ENCODE measurements at places on chromosomes 16 and 17.

DNA sequence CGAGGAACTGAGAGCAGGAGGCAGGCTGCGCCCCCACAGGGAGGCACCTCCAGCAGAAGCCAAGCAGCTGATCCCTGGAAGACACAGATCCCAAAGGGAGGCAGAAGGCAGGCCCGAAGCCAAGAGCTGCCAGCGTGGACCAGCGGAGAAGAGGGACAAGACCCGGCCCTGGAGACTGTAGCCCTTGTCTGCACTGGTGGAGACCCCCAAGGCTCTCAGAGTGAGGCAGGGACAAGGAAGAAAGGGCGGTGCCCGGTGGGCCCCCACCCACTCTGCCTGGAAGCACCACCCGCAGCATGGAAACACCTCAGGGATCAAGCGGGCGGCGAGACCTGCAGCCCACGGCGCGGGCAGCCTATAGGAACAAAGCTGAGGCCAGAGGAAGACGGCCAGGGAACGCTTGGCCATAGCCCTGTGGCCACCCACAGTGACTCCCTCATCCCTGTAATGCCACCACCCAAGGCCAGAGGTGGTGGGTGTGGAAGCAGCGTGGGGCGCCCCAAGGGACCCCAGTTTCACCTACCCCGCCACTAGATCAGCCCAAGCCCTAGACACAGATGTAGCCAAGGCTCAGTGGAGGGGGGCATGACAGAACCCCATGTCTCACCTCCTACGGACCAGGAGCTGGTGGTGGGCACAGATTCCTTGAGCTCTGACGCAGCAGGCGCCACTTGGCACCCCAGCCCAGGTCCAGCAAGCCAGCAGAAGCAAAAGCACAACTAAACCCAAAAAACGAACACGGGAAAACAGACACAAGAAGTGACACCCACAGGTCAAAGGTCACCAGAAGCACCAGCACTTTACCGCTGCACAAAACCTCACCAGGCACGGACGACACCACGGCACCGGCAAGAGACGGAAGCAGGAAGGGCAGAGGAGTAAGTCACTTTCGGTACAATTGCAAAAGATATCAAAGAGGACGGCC is 2.9 kb upstream of the SIRT7 start:
- DNase-seq, result no peak

GRCh38 chr16:80084163-80084562 is 456.6 kb upstream of the DYNLRB2 start:
- no peak for DNase-seq

DNA sequence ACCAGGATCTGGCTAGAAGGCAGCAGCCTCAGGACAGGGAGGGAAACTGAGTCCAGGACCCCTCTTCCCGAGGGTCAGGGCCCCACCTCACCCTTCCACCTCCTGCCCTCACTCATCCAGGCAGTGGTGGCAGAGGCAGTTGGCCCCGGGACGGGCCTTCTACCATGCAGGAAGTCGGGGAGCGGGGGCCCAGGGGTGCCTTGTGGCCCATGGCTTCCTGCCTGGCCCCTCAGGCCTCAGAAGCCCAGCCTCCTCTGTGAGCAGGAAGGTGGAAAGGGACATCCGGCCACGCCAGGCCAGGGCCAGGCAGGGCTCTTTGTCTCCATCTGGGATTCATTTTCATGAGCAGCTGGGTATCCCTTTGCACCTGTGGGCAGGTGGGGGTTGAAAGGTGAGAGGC is 58.5 kb downstream of the BAHCC1 start:
- DNase-seq, result no peak

GRCh38 chr16:80671281-80671849 is 130.6 kb downstream of the DYNLRB2 start:
- DNase-seq, result no peak

- no peak for DNase-seq
Observed at GRCh38 chr16:57497121-57497520, 10.8 kb upstream of the DOK4 start.

- DNase-seq, result no peak
Observed at GRCh38 chr17:45777388-45777787, 6.7 kb upstream of the CRHR1 start.

GRCh38 chr17:39759204-39759603 is 21.5 kb downstream of the GRB7 start:
- DNase-seq, result no peak

- no peak for DNase-seq
Observed at GRCh38 chr17:60604686-60605334, 4.8 kb downstream of the PPM1D start.

DNA sequence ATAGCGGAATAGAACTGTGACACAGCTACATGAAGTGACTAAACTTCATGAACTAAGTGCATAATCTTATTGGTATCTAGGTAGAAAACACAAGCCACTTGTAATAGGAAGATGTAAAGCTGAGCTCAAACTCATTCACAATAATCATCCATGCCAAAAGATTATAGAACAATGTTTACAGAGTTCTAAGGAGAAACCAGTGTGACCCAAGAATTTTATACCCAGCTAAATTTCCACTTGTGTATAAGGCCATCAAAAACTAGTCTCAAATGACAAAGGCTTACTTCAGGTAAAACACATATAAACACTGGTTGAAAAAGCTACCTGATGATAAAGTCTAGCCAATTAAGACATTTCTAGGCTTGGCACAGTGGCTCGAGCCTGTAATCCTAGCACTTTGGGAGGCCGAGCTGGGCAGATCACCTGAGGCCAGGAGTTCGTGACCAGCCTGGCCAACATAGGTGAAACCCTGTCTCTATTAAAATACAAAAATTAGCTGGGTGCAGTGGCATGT is 16.9 kb upstream of the CPD start:
- DNase-seq, result no peak

DNA sequence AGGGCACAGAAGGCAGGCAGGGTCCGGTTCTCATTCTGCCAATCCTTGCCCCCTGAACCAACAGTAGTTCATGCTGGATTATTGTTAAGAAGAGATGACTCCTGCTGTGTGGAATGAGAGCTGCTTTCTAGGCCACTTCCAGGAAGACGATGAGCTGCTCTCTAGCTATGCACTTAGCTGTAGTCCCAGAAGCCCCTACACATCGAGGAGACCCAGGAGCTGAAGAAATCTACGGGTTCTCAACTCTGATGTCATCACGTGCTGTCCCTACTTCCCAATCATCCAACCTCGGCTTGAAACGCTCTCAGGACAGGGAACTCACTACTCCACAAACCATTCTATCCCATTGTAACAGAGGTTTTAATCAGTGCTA is 29.0 kb upstream of the EMP2 start:
- no peak for DNase-seq

- no peak for DNase-seq
Observed at GRCh38 chr16:546909-547770, 13.1 kb upstream of the PRR35 start.

- no peak for DNase-seq
Observed at GRCh38 chr17:17314501-17315071, 11.4 kb downstream of the NT5M start.

GRCh38 chr17:20097330-20097729 is 88.2 kb downstream of the SPECC1 start:
- DNase-seq, result no peak

DNA sequence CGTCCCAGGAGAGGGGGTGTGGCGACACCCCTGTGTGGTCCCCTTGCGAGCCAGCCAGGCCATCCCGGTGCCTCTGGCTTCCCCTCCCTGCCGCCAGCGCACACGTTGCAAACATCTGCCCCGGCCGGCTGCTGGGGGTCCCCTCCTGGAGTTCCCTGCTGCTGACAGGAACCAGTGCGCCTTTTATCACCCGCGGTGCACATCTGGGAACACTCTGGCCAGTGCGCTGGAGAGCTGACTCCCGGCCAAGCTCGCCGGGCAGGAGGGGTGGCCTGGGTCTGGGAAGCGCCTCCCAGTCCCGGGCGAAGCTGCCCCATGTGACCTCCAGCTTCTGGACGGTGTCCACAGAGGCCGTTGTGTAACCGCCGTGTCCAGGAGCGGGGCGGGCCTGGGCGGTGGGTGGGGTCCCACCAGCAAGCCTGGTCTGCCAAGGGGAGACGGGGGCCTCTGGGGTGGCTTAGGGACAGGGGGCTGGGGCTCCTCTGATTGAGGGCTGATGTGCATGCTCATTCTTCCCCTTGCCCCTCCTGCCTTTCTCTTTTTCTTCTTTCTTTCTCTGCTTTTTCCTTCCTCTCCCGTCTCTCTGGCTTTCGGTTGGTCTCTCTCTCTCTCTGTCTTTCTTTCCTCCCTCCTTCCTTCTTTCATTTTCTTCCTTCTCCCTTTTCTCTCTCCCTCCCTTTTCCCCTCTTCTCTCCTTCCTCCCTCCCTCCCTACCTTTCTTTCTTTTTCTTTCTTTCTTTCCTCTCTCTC is 25.2 kb upstream of the CIBAR2 start:
- DNase-seq, result no peak

DNA sequence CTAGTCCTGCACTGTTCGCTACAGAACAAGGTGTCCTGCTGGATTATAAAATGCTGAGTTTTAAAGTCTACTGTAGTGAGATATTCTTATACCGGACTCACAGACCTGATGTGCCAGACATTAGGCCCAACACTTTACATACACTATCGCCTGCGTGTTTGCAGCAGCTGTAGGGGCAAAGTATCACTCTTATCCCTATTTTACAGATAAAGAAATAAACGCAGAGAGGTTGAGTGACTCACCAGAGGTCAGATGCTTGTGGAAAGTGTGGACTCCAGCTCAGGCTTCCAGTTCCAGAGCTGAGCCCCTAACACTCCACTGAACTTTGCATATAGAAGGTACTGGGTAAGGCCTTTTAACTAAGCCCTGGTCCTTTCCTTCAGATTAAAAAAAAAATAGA is 47.4 kb downstream of the PLXDC1 start:
- DNase-seq, result no peak

DNA sequence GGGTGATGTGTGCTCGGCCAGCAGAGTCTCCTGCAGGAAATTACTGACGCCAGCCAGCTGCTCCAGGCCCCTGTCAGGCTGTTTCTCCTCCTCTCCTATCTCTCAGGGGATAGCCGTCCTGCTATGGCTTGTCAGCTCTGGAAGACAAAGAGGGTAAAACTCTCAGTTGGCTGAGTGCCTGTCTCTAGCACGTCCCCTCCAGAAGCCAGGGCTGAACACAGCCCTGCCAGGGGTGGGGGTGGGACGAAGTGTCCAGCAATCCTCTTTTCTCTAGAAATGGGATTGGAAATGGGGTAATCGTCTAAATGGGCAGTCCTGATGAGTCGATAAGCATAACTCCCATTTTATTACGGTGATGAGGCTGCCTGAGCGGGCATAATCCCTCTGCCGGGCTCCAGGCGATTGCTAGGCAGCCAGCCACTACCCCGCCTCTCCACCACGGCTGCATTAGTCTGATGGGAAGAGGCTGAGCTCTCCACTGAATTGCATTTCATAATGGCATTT is 89.1 kb upstream of the GNAO1 start:
- no peak for DNase-seq

- no peak for DNase-seq
Observed at GRCh38 chr16:13013043-13013442, 111.6 kb downstream of the SHISA9 start.

DNA sequence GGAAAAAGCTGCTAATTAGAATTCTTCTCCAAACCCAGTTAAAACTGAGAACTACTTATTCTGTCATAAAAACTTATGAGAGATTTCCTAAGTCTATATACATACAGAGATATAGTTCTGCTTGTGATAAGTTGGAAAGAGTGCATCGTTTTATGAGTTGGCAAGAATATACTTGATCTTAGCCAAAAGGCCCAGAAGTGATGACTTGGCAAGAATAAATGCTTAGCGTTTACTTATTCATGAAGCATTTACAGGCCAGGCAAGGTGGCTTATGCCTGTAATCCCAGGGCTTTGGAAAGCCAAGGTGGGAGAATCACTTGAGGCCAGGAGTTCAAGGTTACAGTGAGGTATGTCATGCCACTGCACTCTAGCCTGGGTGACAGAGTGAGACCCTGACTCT is 81.7 kb downstream of the CYB561 start:
- DNase-seq, result no peak

DNA sequence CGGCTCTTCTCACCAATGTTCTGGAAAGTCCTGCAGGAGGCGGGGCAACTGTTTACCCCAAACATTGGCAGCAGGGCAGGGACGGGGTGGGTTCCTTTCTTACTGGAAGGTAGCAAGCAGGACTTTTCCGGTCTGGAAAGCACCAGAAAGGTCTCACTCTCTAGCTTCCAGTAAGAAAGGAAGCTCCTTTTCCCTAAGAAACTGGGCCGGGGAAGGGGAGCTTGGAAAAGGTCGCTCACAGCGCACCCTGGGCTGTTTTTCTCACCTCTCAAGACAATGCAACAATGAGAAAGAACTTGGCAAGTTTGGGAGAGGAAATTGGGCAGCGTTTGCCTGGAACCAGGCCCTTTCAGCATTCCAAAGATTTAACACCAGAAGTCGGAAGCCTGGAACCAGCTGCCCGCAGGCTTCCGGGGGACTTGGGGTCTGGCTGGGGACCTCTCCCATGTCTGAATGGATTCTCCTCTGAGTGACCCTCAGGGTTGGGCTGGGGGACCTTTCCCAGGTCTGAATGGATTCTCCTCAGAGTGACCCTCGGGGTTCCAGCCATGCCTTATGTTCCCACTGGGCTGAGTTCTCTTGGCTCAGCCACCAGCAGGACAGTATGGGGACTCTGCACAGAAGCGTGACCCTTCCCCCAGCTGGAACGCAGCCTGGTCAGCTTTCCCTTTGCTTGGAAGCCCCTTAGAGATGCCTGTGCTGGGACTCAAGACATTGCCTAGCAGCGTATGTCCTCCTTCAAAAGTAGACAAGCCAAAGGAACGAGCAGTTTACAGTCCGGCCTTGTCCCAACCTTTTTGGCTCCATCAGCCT is 166.5 kb upstream of the PLCG2 start:
- DNase-seq, result no peak

- DNase-seq, result no peak
Observed at GRCh38 chr17:76710863-76711611, at the start of gene MXRA7. TSS of gene MXRA7 (minus strand) at chr17:76710965. CDS start at chr17:76710946, 19 bp downstream.

- no peak for DNase-seq
Observed at GRCh38 chr17:12127667-12128066, 107.0 kb downstream of the MAP2K4 start.

Measured in activated CD8-positive, alpha-beta memory T cell treated with anti-CD3 and anti-CD28 coated beads for 1 hour (primary cell).